CD4-positive, alpha-beta T cell treated with Interleukin-17A for 4 hours (primary cell): ENCODE measurements at places on chromosomes 1 and 21.

GRCh38 chr1:69263921-69264391 lies 303.8 kb upstream of the LRRC7 start:
- no peak for DNase-seq

- no peak for DNase-seq
Observed at GRCh38 chr21:30447056-30447455, 7.0 kb downstream of the KRTAP15-1 start.

DNA sequence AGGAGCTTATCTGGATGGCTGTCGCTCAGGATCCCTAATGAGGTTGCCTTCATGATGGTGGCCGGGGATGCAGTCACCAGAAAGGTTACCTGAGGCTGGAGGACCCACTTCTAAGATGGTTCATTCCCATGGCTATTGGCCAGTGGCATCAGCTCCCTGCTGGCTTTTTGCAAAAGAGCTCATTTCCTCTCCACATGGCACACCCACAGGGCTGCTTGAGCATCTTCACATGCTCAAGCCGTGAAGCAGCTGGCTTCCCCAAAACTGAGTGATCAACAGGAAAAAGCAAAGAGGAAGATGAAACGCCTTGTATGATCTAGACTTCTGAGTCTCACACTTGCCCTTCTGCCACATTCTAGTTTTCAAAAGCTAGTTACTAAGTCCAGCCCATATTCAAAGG lies 124.6 kb upstream of the CXADR start:
- DNase-seq: no peak

DNA sequence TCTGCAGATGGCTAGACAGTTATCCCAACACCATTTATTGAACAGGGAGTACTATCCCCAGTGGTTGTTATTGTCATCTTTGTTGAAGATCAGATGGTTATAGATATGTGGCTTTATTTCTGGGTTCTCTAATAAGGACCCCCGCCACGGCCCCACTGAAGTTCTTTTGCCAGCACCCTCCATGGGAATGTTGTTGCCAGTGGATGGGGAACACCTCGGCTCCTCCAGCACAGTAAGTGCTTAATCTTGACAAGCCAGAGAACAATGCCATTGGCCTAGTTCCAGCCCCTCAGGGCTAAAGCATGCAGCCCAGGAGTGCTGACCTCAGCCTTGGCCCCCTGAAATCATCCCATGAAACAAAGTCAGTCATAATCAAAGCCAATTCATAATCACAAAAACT lies 337.6 kb downstream of the AGBL4 start:
- no peak for DNase-seq
